ENCODE measurements at places on chromosomes 2 and 18.

DNA sequence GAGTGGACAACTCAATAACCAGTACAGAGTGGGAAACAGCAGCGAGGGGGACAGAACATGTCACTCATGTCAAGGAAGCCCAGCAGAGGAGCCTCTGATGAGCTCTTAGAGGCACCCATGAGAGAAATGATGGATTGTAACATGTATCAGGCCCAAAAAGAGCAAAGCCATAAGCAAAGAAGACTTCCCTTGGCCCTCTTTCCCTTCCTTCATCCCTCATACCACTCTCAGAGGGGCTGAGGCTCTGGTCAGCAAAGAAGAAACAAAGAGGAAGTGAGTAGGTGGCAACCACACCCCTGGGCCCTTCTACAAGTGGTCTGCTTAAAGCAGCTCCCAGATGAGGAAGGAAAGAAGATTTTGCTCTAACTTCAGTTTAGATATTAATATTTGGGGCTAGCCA, 112.8 kb downstream of the CDC42EP3 start:
- no peak for DNase-seq

DNA sequence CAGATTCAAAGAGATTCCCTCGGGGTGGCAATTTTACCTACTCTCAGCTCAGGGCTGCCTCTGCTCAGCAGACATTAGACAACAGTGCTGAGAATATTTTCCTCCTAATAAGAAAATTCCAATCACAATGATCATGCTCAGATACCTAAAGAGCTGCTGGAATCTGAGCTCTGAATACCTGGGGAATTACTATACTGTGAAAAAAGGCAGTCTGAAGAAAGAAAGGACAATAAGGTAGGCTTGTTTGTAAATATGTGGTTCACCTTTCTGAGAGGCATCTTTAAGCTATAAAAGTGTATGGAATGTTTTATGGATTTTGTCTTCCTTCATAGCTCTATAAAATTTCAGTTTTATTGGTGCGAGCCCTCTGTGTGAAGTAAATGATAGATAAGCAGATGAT, 34.2 kb upstream of the FAM98A start:
- DNase-seq = no peak

- no peak for DNase-seq
Observed at GRCh38 chr2:122390406-122390805, 635.0 kb downstream of the TSN start.

- no peak for DNase-seq
Observed at GRCh38 chr2:134260713-134261112, 6.8 kb downstream of the MGAT5 start.

GRCh38 chr2:118923371-118923770, 18.6 kb upstream of the MARCO start:
- DNase-seq = no peak

DNA sequence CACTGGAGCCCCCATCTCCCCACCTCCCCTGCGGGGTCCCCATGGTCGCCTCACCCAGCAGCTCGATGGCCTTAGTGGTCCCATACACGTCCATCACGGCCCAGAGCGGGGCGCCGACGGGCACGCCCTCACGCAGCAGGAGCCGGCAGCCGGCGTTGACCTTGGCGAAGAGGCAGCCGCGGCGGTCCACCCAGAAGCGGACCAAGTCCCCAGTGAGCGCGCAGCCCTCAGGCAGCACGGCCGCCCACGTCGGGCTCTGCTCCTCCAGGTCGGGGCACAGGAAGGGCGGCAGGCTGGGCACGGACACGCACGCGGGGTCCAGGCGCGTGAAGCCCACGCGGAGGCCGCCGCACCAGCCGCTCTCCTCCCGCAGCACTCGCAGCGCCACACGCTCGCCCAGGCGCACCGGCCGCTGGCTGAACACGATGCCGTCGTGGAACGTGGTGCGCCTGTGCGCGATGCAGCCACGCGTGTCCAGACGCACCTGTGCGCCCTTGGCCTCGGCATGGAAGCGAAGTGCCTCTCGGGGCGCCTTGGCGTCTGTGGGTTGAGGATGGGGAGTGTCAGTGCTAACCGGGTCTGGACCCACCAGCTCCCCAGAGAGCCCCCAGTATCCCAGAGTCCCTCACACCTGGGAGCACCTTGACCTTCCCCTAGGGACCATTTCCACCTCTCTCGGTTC, 4.6 kb downstream of the NEURL3 start:
- DNase-seq = no peak

GRCh38 chr18:37385846-37386778, 179.5 kb downstream of the CELF4 start:
- DNase-seq = no peak

DNA sequence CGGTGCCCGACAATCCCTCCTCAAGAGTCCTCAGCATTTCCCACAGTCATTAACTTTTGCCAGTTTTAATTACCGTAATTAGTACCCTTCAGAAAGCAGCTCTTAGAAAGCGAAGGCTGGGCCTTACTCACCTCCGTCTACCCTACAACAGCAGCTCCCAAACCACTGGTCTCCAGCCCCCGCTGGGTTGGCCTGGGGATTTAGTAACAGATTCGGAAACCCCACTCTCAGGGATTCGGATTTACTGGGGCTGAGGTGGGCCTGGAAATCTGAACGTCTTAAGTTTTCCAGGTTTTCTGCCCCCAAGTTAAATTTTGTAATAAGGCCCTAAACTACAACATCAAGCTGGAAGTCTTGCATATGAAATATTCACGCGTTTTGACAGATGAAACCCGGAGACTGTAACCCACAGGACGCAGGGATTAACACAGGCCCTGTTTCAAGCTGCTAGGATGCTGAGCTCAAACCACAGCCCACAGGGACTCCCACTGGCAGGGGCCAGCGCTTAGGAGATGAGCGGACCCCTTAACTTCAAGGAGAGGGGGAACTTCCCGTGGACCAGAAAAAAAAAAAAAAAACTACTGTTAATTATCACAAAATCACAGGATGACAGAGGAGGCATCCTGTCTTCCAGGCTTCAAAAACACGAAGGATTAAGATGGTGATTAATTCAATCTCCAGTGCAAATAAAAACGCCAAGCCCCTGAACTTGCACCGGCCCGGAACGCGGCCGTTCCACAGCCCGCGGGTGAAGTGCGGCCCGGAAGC, 985 bp downstream of the ILKAP start:
- no peak for DNase-seq

- no peak for DNase-seq
Observed at GRCh38 chr2:103963146-103963725, 890.7 kb upstream of the POU3F3 start.

- no peak for DNase-seq
Observed at GRCh38 chr18:6520901-6521300, 106.2 kb upstream of the L3MBTL4 start.

- DNase-seq = no peak
Observed at GRCh38 chr2:207801259-207801658, 31.6 kb upstream of the FZD5 start.

- DNase-seq = no peak
Observed at GRCh38 chr18:41553716-41554115, 401.3 kb upstream of the PIK3C3 start.

GRCh38 chr2:73020306-73020656, 51.2 kb downstream of the SFXN5 start:
- DNase-seq = no peak

GRCh38 chr2:9844036-9844483, 786 bp downstream of the TAF1B start:
- no peak for DNase-seq

DNA sequence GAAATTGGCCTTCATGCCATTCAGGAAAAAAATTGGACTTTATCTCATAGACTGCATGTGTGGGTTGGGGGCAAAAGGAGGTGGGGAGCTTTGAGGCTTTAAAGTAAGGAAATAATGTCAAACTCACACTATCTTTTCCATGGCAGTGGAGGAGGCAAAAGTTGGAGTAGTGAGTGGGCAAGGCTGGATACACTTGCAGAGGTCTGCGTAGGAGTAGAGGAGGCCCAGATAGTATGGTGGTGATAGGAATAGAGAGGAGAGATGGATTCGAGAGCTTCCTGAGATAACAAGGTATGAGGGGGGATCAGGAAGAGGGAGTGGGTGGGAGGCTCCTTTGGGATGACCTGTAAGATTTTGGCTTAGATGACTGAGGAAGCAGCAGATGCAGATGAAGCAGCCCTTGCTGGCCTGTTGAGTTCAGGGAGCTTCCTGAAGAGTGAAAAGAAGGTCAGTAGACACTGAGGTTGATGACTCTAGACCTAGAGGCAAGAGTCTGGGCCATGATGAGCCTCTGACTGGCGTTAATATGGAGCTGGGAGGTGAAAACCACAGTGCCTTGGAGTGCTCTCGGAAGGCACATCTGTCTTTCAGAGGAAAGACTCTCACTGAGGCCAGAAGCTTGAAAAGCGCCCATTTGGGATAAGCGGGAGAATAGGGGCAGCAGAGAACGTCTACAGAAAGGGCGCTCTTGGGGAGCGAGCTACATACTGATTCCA, 5.8 kb downstream of the UNC50 start:
- DNase-seq = no peak

DNA sequence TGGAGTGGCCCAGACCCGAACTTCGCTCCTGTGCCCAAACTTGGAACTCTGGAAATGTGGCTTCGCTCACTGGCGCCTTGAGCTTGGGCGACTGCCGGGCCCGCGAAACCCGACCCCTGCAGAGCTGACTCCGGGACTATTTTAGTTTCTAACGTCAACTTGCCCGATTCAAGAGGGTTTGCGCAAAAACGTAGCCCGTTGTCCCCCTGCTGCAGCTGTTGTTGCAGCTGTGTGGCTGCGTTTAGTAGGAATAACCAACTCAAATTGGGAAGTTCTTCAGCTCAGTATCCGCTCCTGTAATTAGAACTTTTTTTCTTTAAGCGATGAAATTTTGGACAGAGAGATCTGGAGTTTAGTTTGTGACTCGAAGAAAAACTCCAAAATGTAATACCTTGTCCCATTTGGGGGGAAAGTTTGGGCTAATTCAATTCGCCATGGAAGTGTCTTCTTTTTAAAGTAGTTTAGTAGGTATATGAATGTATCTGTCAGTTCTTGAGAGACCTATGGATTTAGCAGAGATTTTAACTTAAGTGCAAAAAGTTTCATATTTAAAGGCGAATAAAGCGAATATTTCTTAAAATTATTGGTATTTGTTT, 559 bp downstream of the MYL12A start:
- no peak for DNase-seq

GRCh38 chr2:149860276-149860921, 272.8 kb upstream of the MMADHC start:
- no peak for DNase-seq

DNA sequence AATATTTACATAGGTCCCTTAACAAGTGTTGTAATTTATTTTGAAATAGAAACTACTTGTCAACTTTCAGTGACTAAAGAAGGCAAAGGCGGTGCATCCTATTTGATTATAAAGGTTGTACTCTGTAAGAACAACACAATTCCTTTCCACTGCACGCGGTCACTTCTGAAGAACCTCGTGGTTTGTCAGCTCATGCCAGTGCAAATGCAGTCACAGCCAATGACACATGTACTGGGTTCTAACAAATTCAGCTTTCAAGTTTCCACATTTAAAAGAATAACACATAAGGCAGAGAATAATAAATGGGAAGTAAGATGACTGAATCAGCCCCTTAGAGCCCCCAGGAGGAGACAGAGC, 39.7 kb downstream of the CYB5A start:
- no peak for DNase-seq

- DNase-seq = no peak
Observed at GRCh38 chr2:9074930-9075329, 71.4 kb upstream of the MBOAT2 start.

GRCh38 chr2:1814616-1815015, 70.3 kb upstream of the PXDN start:
- DNase-seq = no peak

DNA sequence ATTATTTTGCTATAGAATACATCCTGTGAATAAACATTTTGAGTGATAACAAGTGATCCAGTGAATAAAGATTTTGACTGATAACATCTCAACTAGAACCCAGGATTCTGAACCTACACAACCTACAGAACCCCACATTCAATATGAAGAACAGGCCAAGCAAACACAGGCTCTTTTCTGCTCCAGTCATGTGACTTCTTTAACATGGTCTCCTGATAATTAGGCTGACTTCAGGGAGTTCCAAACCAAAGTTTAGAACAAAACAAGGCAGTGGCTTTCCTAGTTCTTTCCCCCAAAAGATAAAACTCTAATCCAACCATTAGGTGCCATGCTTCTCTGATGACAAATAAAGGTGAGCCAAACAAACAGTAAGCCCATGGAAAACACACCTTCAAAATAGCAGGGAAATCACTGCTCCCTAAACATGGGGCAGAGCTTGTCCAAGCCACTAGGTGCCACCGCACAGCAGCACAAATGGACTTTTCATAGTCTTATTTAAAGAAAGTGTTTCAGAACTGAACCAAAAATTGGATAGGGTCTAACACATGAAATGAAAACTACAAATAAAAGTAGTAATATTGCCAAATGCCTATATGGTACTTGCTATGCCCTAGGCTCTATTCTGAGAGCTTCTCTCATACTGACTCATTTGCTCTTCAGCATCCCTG, 95.3 kb downstream of the EVA1A start:
- no peak for DNase-seq

- no peak for DNase-seq
Observed at GRCh38 chr18:59627414-59627813, 69.8 kb downstream of the CCBE1 start.

DNA sequence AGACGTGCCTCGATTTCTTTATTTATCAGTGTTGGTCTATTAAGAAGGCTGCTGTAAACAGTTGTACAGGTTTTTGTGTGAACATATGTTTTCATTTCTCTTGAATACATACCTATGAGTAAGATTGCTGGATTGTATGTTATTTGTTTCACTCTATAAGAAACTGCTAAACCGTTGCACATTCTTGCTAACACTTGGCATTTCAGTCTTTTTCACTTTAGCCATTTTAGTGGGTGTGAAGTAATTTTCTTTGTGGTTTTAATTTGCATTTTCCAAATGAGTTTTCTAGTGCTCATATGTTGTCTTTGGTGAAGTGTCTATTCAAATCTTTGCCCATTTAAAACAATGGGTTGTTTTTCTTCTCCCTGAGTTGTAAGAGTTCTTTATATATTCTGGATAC, 221.5 kb upstream of the SMAD7 start:
- DNase-seq = no peak

GRCh38 chr2:201855356-201855755, 49.0 kb downstream of the CDK15 start:
- DNase-seq = no peak

GRCh38 chr2:238631491-238632180, 204.9 kb downstream of the ASB1 start:
- no peak for DNase-seq

- DNase-seq = peak; percentile 77
Observed at GRCh38 chr2:25215948-25216679, 47.7 kb upstream of the POMC start.

- DNase-seq = no peak
Observed at GRCh38 chr2:148540022-148540421, 104.5 kb upstream of the EPC2 start.
